KG1 (cell line): ENCODE measurements at places on chromosomes 5 and 9.

GRCh38 chr9:97468658-97469448 lies 32.6 kb upstream of the TMOD1 start:
- DNase-seq: peak; percentile 36

- DNase-seq: peak; percentile 18
These were observed 148.7 kb upstream of the ERCC6L2 start for GRCh38 chr9:95726756-95727155.

- no peak for DNase-seq
These were observed 2.2 kb downstream of the FNIP1 start for GRCh38 chr5:131794586-131794985.

GRCh38 chr9:124506931-124507879 lies at the start of gene NR5A1:
NR5A1 (minus strand) TSS chr9:124507399; CDS start chr9:124503395, 4,004 bp downstream.
- DNase-seq: no peak

DNA sequence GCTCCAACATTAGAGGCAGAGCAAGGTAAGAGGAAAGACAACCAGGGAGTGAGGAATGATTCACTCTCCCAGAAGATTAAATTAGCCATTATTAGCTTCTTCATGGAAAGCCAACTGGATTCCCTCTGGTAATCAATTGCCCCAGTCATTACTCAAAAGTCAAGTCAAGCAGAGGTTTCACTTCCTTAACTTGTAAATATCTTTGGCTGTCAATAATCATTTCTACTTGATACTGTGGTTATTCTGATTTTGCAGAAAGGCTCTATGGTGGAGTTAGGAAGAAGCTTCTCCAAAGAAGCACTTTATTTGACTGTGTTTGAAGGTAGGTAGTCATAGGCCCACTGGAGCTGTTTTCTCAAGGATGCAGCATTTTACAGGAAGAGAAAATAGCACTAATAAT lies 78.0 kb downstream of the JAKMIP2 start:
- DNase-seq: no peak

- DNase-seq: no peak
These were observed 29.8 kb upstream of the TNPO1 start for GRCh38 chr5:72786676-72787075.
